CD4-positive, alpha-beta T cell treated with Interleukin-15 for 4 hours (primary cell): ENCODE measurements at places on chromosomes 1 and 21.

GRCh38 chr1:184455786-184456185, 69.0 kb downstream of the C1orf21 start:
- no peak for DNase-seq

GRCh38 chr1:166703726-166704462, 135.4 kb upstream of the POGK start:
- no peak for DNase-seq

- no peak for DNase-seq
Observed at GRCh38 chr1:119132179-119132578, 8.3 kb downstream of the WARS2 start.

DNA sequence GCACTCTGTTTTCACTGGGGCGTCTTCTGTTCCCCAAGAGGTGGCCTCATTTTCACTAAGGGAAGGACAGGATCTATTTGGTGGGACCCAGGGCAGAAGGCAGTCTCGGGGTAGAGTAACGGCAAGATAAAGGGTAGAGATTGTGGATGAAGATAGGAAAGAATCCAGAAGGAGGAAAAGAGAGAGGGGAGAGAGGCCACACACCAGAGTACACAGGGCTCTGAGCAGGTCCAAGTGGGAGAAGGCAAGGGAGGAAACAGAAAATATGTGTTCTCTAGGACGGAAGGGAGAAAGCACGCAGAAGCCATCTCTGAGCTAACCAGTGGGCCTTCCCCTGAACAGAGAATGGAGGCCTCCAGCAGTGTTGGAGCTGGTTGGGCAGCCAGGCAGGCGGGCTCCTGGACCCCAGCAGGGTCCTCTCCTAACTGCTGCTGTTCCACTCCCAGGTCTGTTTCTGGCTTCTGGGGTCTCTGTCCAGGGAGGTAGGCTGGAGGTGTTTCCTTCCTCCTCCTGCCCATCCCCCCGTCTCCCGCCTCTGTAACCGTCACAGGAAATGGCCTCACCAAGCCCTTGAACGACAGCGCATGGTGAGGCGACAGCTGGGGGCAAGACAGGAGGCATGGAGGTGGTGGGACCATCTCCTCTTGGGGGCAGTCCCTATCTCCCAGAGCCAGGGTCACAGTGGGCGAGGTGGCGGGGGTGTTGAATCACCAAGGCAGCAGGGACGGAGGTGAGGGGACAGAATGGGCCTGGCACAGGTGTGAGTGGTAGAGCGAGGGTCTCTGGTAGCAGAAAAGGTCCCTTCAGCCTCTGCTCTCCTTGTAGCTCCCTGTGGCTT, 649 bp downstream of the PTPN7 start:
- peak; percentile 54 for DNase-seq
